ENCODE measurements at places on chromosomes 6 and 20.

GRCh38 chr6:114520976-114521375 lies 178.2 kb upstream of the HS3ST5 start:
- no peak for DNase-seq

DNA sequence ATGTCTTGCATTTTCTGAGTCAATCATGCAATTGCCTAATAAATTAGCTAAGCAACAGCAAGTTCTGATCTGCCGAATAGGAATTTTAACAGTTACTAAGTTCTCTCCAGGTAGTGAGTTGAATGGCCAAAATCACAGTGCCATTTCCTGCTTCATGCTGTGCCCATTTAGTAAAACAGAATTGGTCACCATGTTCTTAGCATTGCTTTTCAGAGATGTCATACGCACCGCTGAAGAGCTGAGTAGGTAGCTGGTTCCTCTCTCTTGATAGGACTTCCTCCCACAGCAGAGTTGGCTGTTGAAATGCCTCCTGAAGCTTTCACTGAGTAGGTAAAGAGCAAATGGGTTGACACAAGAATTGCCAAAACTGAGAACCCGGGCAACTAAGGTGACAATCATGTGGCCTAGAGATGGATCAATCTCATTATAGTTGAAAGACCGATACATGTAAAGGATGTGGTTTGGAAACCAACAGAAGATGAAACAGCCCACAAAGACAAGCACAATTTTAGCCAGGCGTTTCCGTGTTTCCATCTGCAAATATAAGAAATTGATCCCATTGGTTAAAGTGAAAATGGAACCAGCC lies 57.1 kb upstream of the GJE1 start:
- no peak for DNase-seq

DNA sequence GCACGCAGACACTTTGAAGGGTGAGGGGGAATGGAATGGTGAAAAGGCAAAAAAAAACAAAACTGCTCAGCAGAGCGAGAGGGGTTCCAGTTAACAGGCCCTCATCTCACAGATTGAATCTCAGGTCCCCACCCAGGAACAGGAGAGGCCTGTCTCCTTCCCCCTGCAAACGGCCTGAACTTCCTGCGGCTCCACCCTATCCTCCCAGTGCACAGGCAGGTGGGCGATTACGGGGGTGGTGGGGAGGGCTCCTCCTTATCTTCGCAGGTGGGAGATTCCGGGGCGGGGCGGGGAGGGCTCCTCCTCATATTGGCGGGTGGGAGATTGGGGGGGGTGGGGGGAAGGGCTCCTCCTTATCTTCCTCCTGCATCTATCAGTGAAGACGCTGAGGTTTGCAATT lies 129.0 kb downstream of the SOX4 start:
- DNase-seq, result no peak

DNA sequence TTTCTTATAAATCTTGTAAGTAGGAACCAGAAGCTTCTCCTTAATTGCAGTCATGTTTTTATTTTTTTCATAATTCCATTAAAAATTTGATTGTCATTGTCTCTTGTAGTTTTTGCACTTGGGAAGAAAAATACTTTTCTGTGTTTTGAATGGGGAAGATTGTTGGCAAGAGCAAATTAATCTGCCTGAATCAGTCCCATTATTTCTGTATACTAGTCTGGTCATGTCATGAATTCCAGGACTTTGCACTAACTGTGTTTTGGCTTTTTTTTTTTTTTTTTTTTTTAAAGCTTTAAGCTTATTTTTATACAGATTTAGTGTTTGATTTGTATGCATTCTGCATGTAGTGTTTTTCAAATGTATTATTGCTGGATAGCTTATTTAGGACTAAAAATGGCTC lies 47.6 kb downstream of the RALGAPB start:
- no peak for DNase-seq

DNA sequence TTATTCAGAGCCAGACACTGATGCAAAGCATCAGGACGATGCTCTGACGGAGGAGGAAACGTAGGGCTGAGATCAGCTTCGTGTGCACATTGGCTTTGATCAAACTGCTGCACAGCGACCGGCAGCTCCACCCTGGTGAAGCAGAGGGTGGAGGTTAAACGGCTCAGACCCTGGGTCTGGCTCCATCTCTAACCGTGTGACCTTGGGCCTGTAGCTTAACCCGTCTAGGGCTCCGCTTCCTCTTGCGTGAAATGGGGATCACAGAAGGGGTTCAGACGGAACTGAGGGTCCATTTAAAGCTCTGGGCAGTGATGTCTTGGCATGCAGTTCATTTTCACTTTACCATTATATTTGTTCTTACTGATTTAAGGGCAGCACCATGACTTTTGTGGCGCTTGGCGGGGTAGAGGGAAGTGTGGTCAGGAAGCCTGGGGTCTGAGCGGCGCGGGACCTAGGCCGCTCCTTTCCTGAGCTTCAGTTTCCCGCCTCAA lies 644 bp downstream of the RBL1 start:
- no peak for DNase-seq

DNA sequence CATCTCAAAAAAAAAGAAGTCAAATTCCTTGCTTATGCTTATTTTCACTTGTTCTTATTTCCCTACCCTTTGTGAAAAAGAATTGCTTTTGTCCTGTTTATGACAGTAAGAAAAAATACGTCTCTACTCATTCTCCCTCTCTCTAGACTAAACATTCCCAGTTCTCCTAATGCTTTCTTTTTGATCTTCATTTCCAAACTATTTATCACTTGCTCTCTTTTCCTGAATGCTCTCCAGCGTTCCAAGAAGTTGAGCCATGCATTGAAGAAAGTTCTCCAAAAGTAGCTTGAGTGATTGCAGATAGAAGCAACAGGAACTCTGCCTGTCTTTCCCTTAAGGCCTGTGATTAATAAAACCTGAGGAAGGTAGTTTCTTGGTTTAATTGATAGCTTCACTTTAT lies 53.1 kb upstream of the TMEM170B start:
- no peak for DNase-seq

DNA sequence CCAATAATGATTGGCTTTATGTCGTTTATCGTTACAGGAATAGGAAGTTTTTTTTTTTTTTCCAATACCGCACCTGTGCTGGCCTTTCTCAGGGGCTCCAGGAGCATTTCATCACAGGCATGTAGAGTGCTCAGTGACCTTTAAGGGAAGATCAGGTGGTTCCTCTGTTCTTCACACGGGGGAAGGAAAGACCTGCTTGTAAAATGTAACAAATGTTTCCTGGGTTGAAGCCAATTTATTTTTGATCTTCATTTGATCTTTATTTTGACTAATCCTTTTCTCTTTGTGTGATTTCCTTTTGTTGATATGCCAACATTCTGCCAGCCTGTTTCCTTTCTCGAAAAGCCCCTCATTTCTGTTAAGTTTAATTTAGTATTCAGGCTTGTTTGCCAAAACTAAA lies 61.9 kb upstream of the HBS1L start:
- DNase-seq, result no peak

GRCh38 chr6:93592417-93592816 lies 173.1 kb upstream of the EPHA7 start:
- no peak for DNase-seq

- DNase-seq, result peak; percentile 16
Observed at GRCh38 chr20:58131151-58131550, 97.3 kb downstream of the ANKRD60 start.

GRCh38 chr6:35230950-35231349 lies 17.2 kb downstream of the SCUBE3 start:
- DNase-seq, result no peak

DNA sequence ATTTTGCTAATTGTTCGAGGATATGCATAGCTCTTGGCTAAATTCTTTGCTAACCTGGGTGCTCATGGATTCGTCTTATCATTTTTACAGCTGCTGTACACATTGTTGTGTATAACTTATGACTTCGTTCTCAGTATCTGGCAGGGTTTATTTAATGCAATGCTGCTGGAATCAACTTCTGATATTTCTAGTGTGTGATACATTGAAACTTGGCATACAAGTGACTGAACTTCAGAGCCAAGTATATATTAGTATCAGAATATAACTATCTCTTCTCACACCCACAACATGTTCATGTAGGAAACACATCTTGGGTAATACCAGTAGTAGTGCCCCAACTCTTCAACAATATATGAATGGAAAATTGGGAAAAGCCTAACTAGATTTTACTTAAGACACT lies 764.2 kb downstream of the TENT5A start:
- no peak for DNase-seq

DNA sequence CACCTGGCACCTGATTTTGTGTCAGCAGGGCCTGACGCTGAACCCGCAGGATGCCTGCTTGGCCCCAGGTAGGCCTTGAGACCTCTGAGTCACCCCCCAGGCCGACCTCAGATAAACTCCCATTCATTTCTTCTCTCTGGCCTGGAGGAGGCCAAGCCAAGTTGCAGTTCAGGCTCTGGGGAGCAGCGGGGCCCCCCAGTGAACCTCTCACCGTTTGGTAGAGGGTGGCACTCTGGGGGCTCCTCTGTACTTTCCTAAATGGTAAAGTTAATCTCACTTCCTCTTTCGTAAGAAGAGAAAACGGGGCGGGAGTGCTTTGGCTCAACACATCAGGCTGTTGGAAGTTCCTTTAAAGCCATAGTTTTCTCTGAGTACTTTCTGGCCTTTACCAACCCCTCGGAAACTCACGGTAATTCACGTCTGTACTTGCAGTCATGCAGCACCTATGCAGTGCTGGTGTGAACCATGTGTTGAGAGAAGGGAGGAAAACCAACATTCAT lies 2.8 kb downstream of the SIRPA start:
- no peak for DNase-seq

- DNase-seq, result no peak
Observed at GRCh38 chr6:33428224-33428965, 8.5 kb downstream of the SYNGAP1 start.

DNA sequence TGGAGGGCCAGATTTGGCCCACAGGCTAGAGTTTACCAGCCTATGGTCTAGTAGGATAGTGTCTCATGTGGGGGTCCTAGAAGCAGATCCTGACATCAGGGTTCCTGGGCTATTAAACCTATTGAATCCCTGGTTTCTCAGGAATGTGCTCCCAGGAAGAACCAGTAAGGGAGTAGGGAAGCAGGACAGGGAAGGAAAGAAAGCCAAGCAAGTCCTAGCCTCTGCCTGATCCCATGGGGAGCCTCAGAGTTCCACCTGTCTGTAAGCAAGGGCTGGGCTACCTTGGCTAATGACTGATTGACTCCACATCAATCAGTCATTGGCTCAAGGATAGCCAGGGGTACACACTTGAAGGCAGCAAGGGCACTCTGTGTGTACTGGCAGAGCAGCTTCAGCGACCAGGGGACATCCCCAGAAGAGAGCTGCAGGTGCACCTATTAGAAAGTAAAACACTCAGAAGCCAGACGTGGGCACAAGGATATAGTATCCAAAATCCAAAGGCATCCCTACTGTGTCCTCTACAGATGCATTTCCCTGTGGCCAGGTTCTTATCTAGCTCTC lies 309.5 kb downstream of the TSHZ2 start:
- DNase-seq, result no peak

- no peak for DNase-seq
Observed at GRCh38 chr20:63546956-63547724, 409 bp downstream of the SRMS start.

GRCh38 chr6:114033606-114034005 lies 62.7 kb upstream of the HDAC2 start:
- no peak for DNase-seq

DNA sequence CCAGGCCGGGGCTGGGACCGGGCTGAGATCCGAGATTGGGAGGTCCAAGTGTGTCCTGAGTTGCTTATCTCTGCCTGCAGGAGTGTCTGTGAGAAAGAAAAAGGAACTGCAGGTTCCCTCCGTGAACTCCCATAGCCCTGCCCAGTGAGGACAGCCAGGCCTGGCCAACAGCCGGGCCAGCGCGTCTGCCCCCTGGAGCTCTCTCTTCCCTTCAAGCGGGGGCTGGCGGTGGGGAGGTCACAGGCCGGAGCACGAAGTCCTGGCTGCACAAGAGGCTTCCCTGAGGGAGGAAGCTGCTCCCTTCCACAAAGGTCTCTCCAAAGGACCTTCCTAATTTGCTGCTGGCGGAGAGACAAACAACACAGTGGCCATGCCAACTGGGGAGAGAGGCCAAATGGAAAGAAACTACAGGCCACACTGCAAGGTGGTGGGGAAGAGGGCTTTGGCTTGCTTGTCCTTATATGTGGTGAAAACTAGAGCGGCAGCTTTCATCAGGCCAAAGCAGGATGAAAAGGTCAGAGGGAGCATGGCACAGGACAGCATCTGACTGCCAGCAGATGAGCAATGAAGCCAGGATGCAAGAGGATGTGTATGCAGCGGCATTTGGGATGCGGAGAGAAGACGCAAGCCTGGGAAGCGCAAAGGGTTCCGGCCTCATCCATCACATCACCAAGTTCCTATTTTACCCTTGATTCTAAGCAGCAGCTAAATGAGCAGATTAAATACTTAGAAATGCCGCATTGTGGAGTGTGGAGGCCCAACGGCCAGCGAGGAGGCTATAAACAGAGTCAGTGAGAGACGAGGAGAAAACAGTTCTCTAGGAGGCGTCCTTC lies 260.0 kb downstream of the ERMARD start:
- DNase-seq, result no peak

DNA sequence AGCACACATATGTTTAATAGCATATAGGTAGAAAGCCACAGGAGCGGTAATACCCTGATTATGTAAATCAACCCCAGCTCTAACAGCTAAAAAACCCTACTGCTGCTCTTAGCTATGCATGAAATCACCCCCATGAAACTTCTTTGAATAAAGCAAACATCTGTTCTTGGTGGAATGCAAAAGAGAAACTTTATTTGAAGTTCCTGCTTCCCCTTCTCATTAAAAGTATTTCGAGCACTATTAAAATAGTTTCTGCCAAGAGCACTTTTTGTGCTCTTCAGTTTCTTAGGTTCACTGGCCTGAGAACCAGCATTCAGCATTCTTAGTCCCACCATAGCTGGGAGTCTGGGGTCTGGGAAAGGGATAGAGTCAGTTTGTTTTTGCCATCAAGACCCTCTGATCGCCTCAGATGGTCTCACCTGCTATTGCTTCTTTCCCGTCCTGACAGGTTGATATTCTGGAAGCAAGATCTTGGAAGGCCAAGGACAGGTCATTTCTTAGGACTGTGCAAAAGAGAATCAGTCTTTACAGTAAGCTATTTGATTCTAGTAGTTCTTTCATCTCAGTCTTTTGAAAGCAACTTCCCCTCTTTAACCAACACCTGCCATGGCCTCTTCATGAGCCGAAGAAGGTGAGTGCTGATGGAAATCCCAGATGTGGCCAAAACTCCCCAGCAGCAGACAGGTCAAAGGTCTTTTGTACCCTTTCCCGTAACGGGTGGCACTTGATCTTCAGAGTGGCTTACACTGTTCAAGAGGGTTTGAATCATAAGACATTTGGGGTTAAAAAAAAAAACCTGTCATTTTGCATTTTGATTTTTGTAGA lies 76.5 kb upstream of the TMEM170B start:
- DNase-seq, result no peak

- DNase-seq, result no peak
Observed at GRCh38 chr20:19404826-19405225, 192.4 kb downstream of the SLC24A3 start.

DNA sequence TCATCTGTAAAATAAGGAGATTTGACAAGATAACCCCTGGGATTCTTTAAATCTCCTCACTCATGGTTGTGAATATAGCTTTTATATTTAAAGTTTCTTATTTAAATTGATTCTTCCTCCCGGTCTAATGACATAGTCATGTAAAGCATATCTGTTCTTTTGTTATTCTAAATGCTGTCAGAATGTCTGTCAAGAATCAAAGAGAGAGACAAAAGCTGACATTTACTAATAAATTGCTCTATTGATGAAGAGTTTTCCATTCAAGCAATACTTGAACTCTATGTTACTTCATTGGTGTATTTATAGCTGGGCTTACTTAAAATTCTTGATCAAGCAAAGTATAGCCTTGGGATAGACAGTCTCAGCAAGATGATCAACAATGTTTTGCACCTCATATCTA lies 865.8 kb downstream of the TBC1D32 start:
- no peak for DNase-seq

GRCh38 chr6:50657513-50657912 lies 55.8 kb upstream of the TFAP2D start:
- no peak for DNase-seq

- no peak for DNase-seq
Observed at GRCh38 chr6:15313367-15313766, 67.5 kb downstream of the JARID2 start.
